ENCODE measurements at places on chromosomes 2 and 18.

DNA sequence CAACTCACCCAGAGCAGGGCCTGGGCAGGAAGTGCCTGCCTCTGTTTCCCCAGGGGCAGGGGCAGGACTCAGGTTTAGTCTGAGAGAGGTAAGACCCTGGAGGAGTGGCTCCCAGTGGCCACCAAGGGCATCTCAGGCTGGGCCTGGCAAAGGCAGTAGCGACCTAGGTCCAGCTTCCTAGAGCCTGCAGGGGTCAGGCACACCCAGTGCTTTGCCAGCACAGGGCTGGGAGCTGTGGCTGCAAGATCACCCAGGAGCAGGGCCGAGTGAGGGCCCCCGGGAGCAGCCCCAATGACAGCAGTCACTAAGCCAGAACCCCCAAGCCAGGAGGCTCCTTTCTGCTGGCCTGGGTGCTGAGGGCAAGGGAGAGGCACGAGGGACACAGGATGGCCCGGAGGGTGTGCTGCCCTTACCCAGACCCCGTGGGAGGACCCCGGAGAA lies 8.8 kb upstream of the DUSP2 start:
- no peak for DNase-seq

DNA sequence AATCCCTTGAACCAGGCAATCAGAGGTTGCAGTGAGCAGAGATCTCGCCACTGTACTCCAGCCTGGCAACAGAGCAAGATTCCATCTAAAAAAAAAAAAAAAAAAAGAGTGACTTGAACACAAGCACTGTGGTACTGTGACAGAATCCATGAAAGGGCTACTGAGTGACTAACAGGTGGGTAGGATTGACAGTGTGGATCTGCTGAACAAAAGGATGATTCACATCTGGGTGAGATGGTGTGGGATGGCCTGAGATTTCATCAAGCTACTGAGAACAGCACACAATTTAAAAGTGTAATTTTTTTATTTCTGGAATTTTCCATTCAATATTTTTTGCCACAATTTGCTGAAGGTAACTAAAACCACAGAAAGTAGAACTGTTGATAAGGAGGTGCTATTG lies 13.3 kb upstream of the SP3 start:
- no peak for DNase-seq

- DNase-seq = no peak
These were observed 111.9 kb upstream of the OTOS start for GRCh38 chr2:240252191-240252871.

DNA sequence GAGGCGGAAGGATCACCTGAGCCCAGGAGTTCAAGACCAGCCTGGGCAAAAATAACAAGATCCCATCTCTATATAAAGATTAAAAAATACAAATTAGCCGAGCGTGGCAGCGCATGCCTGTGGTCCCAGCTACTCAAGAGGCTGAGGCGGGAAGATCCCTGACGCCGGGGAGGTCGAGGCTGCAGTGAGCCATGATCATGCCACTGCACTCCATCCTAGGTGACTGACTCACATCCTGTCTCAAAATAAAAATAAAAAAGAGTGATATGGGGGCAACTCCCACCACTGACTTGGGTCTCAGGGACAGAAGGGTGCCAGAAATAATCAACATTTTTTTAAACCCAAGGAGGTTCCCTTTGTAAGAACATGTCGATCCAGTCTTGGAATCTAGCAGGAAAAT lies 37.6 kb downstream of the ZNF516 start:
- DNase-seq = no peak

DNA sequence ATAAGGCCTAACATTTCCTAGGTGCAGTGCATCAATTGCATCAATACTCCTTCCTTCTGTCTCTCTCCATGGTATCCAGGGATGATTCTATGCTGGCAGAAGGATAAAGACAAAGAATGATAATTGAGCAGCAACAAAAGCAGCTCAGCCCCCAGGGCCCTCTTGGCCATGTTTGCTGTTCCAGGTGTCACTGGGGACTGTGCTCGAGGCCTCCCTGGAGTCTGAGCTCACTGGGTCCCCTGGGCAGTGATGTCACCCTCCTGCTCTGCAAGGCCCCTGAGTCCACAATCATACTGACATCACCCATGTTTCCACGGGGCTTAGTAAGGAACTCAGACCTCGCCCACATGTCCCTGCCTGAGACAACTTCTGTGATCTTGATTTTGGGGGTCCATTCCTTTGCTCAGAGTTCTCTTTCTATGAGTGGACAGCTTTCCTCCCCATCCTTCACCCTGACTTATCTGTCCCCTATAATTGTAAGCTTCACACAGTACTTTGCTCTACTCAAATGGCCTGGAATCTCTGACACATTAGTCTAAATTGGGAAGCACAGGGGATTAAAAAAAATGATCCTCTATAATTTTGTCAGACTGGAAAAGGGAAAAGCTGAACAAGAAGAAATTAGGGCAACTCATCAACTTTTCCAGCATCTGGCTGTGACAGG lies 15.8 kb upstream of the EXOC6B start:
- DNase-seq = no peak

- DNase-seq = no peak
These were observed 14.7 kb downstream of the DAW1 start for GRCh38 chr2:227886149-227886548.

- DNase-seq = no peak
These were observed 29.4 kb downstream of the TMEM18 start for GRCh38 chr2:647691-648231.

DNA sequence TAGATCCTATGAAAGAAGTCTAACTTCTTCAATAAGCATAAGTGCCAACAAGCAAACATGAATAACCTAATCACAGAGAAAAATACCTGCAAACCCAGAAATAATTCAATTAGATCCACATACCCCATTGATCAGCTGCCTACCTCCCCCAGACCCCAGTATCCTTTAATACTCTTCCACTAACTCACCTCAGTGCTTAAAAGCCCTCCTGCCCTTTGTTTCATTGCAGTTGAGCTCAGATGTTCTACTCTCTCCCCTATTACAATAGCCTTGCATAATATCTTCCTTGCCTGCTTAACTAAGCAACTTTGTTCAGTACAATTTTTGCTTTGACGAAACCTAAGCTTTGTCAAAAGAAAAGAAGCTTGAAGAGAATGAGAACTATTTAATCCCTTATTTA lies 156.0 kb upstream of the ZC3H15 start:
- DNase-seq = no peak

DNA sequence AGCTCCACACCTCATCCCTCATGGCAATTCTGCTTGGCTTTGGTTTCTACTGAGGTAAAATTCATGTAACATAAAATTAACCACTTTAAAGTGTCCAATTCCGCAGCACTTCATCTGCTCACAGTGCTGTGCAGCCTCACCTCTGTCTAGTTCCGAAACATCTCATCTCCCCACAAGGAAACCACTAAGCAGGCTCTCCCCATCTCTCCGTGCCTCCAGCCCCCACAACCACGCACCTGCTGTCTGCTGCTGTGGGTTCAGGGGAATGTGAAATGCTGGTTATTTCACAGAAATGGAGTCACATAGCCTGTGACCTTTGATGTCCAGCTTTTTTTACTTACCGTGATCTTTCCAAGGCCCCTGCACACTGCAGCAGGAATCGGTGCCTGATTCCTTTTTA lies 7.7 kb upstream of the GPC1 start:
- DNase-seq = no peak

- DNase-seq = no peak
These were observed 31.4 kb downstream of the IMPA2 start for GRCh38 chr18:12012697-12013096.

- DNase-seq = no peak
These were observed 741.7 kb upstream of the CNTNAP5 start for GRCh38 chr2:123283431-123283830.

DNA sequence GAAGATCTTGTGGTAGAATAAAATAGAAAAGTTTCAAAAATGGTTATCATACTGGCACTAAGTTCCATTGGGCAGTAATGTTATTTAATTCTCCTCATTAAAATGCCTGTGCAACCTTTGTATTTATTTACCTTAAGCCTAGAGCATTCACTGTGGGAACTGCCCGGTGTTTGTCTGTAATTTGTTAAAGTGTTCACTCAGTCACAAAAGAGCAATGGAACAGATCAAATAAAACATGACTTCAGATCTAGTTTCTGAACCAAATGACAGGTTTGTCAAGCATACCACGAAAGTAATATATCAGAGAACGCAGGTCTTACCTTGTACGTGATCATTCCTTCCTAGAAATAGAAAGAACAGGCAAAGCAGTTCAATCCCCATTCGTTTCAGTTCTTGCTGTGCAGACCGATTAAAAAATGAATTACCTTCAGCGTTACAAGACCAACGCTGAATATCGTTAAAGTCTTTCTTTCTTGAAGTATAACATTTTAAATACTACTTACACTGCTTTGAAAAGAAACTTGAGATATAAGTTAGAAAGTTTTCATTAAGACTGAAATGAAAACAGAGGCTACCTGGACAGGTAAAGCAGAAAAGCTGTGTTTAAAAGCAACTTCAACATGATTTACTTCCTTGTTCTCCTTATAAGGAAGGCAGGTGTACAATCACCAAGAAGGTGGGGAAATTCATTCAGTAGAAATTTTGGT lies at the start of gene ITGB6:
Gene ITGB6 (minus strand): TSS at position 590 of the 707 bp plus-strand sequence. CDS start 209 bp downstream, at position 381.
- DNase-seq = no peak

- DNase-seq = no peak
These were observed 50.3 kb downstream of the DSC3 start for GRCh38 chr18:30992231-30992630.

DNA sequence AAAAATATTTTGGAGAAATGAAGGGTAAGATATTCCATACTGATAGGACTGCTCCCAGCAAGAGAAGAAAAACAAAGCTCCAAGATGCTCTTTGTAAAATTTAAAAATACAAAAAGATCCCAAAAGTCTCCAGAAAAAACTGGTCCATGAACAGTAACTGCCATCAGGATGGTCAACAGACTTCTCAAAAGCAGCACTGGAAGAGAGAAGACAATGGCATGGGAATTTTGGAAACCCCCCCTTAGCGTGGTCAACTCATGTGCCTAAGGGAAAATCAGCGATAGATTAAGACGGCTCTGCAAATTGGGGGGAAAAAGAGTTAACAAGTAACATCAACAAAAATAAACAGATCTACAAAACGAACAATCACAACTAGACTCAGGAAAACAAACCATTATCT lies 23.6 kb downstream of the B4GALT6 start:
- no peak for DNase-seq

GRCh38 chr2:88159955-88160415 lies 10.2 kb upstream of the THNSL2 start:
- DNase-seq = no peak

DNA sequence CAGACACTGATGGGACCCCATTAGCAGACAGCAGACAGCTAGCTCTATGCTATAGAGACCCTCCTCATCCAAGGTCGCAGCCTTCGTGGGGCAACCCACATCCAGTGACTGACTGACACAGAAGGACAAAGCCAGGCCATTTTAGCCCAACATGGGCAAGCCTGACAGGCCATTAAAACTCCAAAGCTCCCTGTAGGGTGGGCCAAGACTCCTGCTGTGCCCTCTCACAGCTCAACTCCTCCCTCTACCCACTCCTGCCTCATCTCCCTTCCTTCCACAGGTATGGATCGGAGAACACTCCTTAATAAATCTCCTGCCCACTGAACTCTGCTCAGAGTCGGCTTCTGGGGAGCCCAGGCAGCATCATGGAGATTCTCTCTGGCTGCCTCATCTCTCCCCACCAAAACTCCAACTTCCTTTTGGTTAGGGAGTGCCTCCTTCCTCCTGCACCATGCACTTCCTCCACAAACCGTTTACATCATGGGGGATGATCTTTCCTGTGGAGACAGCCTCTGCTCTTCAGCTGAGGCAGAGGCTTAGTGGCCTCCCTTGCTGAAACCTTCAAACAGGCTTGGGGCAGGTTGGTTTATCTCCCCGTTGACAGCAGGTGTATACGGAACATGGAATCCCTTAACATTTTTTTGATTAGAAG lies 86.5 kb downstream of the ACTR3 start:
- DNase-seq = no peak

- DNase-seq = peak; percentile 68
These were observed 17.0 kb upstream of the NFATC1 start for GRCh38 chr18:79378536-79379250.

Measured in stimulated activated CD4-positive, alpha-beta T cell treated with anti-CD3 and anti-CD28 coated beads, Interleukin-1b, Interleukin-23, amount 100 ng/mL, for 1 hour (primary cell).